ENCODE measurements at places on chromosomes 1 and 21. TPM values are rescaled to one million over a fixed set of nuclear protein-coding genes. Genes with fewer than 3 reads are reported as not detected.

- DNase-seq: no peak
Observed at GRCh38 chr1:5312862-5313261, 658.5 kb downstream of the AJAP1 start.

- no peak for DNase-seq
Observed at GRCh38 chr1:241706967-241707366, 54.9 kb downstream of the WDR64 start.

The TPTE gene
- not detected for total RNA-seq

- peak; percentile 40 for DNase-seq
Observed at GRCh38 chr1:41242342-41243078, 404 bp upstream of the SCMH1 start.

GRCh38 chr1:174159252-174160108 is at the start of gene RABGAP1L:
Gene RABGAP1L, plus strand, starts transcription at chr1:174159520.
- DNase-seq: peak; percentile 93

GRCh38 chr1:62271948-62272728 is 47.1 kb downstream of the KANK4 start:
- DNase-seq: no peak

DNA sequence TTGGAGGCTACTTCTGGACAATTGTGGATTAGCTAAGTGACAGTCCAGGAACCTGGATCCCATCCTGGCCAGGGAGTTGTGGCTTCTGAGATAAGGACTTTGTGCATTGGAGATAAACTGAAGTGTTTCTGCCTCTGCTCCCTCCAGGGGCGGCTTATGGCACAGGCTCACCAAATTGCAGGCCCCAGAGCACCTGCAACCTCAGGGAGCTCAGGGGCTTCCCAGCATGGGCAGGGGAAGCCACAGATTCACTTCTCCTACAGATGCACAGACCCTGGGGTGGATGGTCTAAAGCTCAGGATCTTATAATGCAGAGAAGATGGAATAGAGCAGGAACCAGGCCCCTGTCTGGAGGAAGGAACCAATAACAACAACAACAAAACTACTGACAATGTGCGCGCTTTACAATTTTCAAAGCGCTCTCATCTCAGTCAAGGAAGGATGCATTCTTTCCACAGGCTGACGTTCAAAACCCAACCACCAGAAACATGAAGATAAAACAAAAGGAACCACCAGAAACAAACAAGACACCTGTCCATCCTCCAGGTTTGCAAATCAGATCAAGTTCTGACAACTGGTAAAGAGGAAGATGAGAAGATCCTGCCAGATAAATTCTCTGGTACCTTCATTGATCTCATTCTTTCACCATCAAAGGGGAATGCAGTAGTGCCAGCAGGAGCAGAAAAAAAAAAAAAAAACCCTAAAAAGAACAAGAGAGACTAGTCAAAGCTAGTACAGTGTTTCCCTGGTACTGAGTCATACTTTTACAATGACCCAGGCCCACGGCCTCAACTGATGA is 121.0 kb upstream of the IRF2BP2 start:
- DNase-seq: no peak

The IGSF3 gene
- 32.4 TPM for total RNA-seq

- no peak for DNase-seq
Observed at GRCh38 chr1:177897998-177898654, 71.7 kb downstream of the SEC16B start.

GRCh38 chr1:168613038-168613451 is 36.6 kb downstream of the XCL1 start:
- no peak for DNase-seq

GRCh38 chr1:109805486-109806165 is 41.9 kb upstream of the EPS8L3 start:
- DNase-seq: no peak

DNA sequence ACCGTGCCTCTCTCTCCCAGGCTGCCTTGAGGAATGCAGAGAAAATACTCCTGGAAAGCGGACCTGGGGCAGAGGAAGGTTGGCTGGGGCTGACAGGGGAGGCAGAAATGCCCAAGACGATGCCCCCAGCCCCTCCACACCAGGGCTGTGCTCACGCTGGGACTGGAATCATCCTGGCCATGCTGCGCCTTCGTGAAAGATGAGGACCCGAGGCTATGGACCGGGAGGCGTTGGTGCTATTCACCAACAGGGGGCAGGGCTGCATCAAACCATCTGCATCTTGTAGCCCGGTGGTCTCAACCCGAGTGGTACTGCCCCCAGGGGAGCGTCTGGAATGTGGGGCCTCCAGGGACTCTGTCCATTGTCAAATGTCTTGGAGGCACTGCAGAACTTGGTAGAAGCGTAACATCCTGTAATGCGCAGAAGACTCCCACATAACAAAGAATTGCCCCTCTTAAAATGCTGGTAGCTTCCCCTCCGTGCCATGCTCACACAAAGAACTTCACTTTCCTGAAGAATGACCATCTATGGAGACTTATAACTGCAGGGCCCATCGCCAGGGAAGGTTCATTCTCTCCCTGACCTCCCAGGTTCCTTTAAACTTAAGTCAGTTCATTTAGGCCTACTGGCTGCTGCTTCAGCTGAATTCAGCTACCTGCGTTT is 251.2 kb downstream of the RRAGC start:
- DNase-seq: peak; percentile 87

DNA sequence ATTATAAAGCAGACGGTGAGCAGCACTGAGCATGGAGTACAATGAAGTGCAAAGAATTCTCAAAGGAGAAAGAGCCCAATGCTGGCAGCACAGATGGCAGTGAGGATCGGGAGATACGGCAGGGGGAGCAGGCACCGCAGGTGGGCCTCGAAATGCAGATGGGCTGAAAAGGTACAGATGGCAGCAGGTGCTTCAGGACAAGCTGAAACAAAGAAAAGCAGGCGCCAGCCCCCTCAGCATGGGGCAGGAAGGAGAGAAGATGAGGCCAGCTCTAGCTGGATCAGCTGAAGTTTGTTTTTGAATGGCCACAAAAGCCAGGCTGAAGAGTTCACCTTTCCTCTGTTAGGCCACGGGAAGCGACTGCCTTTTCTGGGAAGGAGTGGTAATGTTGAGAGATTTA is 7.7 kb downstream of the CFAP298 start:
- DNase-seq: peak; percentile 87

The TRPM2 gene
- 0.92 TPM for total RNA-seq
